ENCODE measurements at places on chromosomes 2 and 18.

DNA sequence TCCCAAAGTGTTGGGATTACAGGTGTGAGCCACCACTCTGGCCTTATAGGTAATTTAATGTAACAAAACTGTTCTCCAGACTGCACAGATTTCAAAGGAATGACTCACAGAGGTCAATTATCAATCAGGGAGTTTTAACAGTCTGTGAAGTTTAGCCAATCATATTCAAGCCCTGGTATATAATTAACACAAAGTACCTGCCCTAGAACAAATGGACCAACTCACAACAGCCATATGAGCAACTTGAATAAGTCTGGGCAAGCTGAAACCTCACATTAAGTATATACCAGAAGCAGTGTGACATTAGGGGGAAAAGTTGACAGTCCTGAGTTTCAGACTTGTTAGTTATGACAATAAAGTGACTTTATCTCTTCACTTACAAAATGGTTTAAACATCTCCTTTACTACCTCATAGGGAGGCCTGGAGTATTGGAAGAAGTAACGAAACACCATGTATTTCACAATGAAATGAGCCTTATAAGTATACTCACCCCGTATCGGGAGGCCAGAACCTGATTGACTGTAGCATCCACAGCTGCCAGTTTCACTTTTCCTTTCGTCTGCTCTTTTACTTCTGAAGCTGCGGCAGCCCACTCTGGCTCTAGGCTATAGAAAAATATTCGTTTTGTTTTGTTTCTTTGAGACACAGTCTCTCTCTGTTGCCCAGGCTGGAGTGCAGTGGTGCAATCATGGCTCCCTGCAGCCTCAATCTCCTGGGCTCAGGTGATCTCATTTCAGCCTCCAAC, 22.2 kb downstream of the PDIA6 start:
- DNase-seq, result no peak

DNA sequence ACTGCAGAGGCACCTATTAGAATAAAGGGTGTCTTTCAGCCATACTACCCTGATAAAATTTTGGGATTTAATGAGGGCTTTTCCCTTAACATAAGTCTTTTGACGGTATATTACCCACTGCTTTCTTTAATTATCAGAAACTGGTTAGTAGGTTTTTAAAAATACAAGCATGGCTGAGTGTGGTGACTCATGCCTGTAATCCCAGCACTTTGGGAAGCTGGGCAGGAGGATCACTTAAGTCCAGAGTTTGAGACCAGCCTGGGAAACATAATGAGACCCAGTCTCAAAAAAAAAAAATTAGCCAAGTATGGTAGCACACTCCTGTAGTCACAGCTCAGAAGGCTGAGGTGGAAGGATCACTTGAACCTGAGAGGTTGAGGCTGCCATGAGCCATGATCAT, 16.1 kb downstream of the CPSF3 start:
- no peak for DNase-seq

DNA sequence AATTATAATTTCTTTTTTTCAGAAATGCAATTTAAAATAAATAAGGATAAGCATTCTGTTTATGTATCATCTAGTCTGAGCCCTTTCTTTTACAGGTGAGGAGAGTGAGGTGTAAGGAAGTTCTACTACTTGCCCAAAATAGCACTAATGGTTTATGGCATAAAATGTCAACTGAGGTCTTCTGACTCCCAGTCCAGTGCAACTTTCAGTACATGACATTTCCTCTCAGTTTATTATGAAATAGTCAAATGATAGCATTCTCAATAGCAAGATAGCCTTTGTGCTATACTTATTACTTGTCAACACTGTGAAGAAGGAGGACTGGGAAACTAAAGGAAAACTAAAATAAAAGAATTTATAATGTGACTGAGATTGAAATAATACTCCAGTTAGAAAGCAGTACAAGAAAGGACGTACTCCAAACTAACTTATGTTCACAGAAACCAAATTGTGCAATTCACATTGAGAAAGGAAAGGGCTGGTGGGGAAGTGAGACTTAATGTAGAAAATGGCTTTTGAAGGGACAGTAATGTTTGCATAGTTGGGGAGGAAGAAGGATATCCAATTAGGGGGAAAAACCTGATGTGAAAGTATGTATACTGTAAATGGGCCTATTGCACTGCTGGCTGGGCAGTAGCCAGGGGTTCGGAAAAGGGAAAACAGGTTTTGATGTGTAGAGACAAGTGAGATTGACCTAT, 166.7 kb upstream of the ZEB2 start:
- DNase-seq, result no peak

GRCh38 chr18:34002130-34002529, 222.6 kb downstream of the NOL4 start:
- DNase-seq, result no peak
